ENCODE measurements at places on chromosomes 5 and 9.

DNA sequence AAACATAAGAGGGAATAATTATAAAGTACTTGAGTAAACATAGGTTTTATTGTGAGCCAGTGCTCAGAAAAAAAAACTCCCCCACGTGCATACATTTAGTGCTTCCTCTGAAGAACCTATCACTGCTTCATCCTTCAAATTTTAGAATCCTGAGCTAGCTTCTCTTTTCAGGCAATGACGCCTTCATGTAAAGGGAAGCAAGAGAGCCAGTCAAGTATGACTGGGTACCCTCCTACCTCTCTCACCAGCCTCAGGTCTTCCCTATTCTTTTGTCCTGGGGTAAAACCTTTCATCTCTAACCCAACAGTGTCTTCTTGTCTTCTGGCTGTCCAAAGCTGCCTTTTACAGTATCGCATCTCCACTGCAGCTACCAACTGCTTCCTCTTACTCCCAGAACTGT, 32.0 kb downstream of the PLPP1 start:
- DNase-seq, result no peak

DNA sequence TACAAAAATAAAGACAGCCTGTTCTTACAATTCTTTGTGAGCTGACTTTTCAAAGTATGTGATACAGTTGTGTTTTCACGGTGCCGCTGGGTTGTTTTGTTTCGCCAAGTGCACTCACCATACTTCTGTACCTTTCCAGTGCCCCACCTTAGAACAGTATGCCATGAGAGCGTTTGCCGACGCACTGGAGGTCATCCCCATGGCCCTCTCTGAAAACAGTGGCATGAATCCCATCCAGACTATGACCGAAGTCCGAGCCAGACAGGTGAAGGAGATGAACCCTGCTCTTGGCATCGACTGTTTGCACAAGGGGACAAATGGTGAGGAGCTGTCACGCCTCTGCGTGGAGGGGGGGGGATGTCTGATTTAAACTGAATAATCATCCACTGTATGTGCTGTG, 12.9 kb downstream of the CCT5 start:
- DNase-seq, result no peak

- DNase-seq, result no peak
Measured at GRCh38 chr9:15187589-15187988, 119.4 kb downstream of the TTC39B start.

- DNase-seq, result no peak
Measured at GRCh38 chr5:85030316-85031084, 645.8 kb upstream of the EDIL3 start.

- DNase-seq, result no peak
Measured at GRCh38 chr5:121691478-121691877, 160.2 kb upstream of the FTMT start.

GRCh38 chr5:60843386-60843935, 608 bp downstream of the ELOVL7 start:
- no peak for DNase-seq

DNA sequence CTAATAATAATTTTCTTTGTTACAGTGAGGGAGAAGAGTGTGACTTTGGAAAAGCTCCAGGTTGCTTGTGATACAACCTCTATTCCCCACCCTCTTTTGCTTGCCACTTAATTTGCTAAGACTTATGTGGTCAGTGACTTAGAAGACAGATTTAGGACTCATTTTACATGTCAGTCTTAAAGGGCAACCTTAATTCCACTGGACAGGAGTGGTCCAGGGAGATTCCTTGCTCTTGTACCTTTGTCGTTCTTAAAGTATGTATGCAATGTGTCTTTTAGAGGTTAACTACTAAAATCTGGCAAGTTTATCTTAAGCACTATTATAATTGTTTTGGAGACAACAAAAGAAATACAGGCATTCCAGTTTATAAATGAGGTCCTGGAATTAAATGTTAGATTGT, 20.0 kb downstream of the SLC30A5 start:
- no peak for DNase-seq

GRCh38 chr5:50343715-50344114, 97.4 kb downstream of the EMB start:
- no peak for DNase-seq

- no peak for DNase-seq
Measured at GRCh38 chr9:23826120-23826629, at the start of gene ELAVL2. ELAVL2 (minus strand) TSS chr9:23826240; CDS start chr9:23762234, 64,006 bp downstream.

DNA sequence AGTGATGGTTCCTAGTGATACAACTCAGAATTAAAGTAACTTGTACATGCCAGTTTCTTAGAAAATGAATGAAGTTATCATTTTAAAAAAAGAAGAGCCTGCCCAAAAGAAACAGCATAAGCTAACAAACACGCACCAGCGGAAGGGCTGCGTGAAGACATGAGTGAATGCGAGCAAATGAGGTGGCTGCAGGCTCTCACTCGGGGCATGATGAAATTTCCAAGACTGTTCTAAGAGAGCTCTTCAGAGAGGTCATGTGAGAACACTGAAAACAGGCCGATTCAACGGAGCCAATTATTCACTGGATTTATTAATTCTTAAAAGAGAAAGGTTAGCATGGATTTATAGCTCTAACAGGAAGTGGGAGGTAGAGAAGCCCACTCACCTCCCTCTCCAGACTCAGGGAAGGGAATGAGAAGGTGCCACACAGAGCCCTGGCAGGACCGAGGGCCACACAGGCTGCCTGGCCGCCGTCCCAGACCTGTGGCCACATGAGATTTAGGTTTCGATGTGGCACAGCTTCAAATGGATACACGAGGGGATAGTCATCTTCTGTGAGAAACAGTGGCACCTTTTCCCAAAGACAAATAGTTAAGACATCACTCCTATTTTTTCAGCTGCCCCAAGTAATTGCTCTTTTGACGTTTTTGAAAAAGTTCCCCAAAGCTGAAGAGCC, 55.5 kb downstream of the HABP4 start:
- DNase-seq, result no peak

DNA sequence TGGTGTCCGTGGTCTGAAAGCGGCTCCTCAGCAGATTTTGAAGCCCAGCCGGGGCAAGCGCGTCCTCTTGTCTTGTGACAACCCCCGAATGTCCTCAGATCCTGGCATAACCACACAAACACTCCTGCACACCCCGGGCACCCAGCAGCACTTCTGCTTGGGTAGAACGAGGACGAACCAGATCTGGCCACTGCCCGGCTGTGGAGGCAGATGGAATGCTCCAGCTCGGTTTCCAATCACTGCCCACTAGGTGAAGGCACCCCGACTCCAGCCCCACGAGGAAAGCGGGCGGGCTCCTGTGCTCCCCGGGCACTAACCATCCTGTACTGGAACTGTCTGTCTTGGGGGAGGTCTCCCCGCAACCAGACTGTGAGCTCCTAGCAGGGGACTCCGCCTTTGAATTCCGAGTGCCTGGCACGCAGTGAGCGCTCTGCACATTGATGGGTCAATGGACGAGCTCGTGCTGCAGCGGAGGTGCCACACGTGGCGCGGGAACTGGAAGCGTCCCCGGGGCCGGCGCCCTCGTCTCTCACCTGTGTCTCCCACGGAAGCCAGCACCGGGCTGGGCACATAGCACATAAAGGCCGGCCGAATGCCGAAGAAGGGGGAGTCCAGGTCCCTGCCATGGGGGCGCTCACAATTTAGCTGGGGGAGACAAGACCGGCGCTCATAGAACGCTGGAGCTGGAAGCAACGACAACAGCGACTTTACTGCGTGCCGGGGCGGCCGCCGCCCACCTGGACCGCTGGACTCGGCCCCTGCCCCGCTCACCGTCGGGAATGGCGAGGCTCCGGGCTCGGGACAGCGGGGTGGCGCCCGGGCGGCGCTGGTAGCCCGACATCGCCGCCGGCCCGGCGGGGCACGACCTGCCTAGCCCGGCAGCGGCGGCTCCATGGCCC, 608 bp downstream of the ENTR1 start:
- DNase-seq, result no peak

DNA sequence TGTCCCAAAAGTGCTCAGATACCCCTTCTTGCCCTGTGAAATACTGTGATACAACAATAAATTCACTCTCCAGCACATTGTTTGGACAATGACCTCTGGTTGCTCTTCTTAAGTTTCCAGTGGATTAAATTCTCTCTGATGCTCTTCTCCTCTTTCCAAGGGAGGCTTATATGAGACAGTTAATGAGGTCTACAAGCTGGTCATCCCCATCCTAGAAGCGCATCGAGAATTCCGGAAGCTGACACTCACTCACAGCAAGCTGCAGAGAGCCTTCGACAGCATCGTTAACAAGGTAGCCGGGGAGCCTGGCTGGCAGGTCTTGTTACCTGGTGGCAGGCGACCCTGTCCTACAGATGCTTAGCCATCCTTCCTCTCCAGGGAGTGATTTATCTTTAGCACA, 226.5 kb downstream of the DOCK8 start:
- DNase-seq, result no peak

- no peak for DNase-seq
Measured at GRCh38 chr5:15615859-15616258, 115.9 kb downstream of the FBXL7 start.

DNA sequence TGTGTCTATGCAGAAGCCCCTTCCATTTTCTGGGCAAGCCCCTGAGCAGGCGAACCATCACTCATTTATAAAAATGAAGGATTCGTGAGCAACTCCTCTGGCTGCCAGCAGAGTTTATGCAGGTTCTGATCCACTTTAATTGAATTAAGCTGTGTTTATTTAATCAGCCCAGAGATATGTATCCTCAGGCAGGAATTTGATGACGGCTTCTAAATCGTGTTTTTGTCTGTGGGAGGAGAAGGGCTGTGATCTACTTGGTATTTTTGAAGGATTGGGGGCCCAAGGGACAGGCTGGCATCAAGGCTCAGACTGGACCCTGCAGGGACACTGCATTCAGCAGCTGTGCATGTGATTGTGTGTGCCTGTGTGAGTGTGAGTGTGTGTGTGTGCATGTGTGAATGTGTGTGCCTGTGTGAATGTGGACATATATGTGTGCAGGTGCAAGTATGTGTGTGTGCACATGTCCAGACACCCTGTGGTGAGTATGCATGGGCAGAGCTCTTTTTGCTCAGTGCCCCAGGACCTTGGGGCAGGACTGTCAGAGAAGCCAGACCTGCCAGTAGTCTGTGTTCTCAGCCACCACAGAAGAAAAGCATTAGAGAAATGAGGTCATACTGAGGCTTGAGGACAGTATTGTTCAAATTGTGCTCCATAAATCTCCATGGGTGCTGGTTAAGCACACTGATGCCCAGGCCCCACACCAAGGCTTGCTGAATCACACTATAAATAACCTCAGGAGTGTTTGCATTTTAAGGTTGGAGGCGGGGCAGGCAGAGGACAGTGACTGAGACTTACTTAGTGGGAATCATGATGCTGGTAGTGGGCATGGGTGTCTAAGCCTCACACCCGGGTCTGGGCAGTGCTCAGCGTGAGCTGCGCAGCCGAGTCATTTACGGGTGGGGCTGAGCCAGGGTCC, 164.0 kb downstream of the CARTPT start:
- DNase-seq, result no peak

- no peak for DNase-seq
Measured at GRCh38 chr5:31995714-31996113, 178.4 kb downstream of the GOLPH3 start.

GRCh38 chr5:97004423-97005060, 68.7 kb downstream of the LNPEP start:
- DNase-seq, result no peak

DNA sequence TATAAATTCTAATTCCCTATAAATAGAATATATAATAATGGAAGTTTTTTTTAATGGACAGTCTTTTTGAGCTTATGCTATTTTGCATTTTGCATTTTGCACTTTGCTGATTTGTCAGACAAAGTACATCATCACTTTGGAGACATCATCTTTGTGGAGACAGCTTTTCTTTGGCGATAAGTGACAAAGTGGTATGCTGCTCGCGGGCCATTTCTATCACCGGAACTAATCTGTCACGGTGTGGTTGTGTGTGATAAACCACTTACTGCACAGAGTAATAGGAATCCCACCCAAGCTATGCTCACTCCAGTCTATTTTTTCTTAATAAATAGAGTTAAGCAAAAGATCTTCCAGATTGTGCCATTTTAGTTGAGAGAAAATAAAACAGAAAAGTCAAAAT, 133.1 kb downstream of the MACIR start:
- DNase-seq, result no peak

GRCh38 chr5:118478852-118479251, 509.5 kb downstream of the DTWD2 start:
- no peak for DNase-seq

- DNase-seq, result no peak
Measured at GRCh38 chr5:77129391-77129990, 42.4 kb upstream of the ZBED3 start.

- no peak for DNase-seq
Measured at GRCh38 chr5:74401281-74401945, 239.1 kb downstream of the ENC1 start.

DNA sequence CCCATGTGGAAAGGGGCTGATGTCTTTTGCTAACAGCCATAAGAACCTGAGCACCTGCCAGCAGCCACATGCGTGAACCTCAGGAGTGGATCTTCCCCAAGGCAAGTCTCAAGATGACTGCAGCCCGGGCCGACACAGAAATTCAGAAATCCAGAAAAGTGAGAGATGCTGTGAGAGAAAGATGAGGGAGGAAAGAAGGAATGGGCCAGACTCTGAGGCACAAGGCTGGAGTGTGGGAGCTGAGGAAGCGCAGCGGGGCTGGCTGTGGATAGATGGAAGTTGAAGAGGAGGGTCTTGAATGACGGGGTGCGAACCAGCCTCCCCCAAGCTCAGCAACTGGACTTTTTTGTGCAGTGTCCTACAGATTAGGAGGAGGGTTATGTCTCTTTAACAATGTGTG, 337.8 kb downstream of the GADD45G start:
- DNase-seq, result no peak

DNA sequence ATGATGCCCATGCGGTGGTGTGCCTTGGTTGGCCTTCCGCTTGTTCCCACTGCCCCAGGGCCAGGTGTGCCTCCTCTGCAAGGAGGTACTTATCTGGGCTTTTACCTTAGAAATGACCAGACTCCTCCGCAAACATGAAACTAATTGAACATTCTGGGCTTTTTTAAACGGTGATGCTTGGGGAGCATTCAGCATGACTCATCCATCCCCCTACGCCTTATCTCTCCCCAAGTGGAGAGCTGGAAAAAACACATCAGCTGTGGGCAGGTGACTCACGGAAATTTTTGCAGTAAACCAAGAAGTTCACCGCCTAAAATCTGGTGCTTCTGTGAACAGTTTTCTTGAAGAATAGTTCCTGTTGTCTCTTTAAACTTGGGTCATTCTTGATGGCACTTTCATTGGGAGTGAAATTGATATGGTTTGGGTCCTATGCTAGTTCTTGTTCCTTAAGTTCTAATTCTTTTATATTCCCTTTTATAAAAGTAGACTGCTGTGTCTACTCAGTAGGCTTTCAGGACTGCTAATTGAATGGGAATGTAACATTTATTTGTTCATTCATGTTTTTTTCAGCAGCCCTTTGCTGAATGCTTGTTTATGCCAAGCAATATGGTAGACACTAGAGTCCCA, 39.6 kb downstream of the SFXN1 start:
- DNase-seq, result peak; percentile 65

- no peak for DNase-seq
Measured at GRCh38 chr5:142117579-142118151, 9.1 kb downstream of the NDFIP1 start.

GRCh38 chr5:2690293-2690692, 61.2 kb downstream of the IRX2 start:
- no peak for DNase-seq

- DNase-seq, result no peak
Measured at GRCh38 chr9:133875131-133875530, 117.0 kb downstream of the VAV2 start.

GRCh38 chr5:141567513-141568117, 51.2 kb downstream of the DIAPH1 start:
- DNase-seq, result no peak
